ENCODE measurements at places on chromosomes 13 and 19.

DNA sequence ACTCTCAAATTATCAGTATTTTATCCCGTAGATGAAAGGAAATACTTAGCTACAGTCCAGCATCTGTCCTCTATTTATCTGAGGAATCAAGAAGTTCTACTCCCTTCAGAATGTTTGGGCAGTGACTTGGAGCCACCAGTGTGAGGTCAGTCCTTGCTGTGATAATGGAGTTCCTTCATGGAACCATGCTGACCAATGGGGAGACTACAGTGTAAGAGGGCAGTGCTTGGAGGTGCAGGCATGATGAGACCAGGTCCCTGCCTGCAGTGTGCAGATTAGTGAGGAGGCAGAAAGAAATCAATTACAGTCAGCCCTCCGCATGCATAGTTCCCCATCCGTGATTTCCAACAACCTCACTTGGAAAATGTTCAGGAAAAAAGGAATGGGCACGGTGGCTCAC lies at the start of gene C19orf18:
Gene C19orf18 (minus strand): TSS at position 101 of the 400 bp plus-strand sequence. CDS start 102 bp downstream, outside the sequence.
- no peak for DNase-seq

DNA sequence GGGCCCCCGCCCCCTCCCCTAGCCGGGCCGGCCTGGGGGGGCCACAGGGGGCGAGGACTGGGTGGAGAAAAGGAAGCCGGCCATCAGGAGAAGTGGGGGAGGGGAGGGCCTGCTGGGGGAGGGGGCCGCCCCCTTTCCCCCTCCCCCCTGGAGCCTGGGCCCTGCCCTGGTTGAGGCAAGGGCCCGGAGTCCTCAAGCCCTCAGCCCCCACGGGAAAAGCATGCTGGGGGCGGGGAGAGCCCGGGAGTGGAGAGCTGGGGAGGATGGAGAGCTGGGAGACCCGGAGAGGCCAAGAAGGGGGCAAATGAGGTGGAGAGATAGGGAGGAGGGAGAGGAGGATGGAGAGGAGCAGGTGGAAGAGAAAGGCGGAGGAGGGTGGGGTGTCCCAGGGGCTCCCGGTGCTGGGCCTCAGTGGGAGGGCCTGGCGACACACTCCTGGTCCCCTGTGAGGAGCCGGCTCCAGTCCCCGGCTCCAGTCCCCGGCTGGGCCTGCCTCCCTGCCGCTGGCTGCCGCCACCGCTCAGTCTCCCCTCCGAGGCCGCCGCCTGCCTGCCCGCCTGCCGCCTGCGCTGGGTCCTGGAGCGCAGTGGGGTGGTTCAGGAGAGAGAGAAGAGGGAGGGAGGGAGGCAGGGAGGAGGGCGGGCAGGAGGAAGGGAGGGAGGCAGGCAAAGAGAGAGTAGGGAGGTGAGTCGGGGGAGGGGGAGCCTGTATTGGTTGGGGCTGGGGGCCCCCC lies at the start of gene GRIK5:
Gene GRIK5 (minus strand): TSS at position 588 of the 733 bp plus-strand sequence. CDS start 4,436 bp downstream, outside the sequence.
- no peak for DNase-seq

DNA sequence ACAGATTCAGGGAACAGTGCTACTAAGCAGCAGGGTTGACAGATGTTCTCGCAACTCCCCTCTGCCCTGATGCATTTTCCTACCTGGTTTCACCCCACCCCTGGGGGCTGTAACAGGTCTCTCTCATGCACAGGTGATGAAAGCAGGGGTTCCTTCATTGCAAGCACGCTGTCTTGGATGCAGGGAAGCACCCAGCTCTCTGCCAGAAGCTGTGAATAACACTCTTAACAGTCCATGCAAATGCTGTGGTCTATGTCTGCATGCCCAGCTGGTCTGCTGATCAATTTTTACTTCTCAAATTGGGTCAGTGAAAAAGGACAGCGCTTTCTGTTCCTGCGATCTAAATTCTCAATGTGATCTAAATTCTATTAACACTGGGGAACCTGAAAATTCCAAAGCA lies 246.3 kb upstream of the TSHZ3 start:
- DNase-seq, result no peak

DNA sequence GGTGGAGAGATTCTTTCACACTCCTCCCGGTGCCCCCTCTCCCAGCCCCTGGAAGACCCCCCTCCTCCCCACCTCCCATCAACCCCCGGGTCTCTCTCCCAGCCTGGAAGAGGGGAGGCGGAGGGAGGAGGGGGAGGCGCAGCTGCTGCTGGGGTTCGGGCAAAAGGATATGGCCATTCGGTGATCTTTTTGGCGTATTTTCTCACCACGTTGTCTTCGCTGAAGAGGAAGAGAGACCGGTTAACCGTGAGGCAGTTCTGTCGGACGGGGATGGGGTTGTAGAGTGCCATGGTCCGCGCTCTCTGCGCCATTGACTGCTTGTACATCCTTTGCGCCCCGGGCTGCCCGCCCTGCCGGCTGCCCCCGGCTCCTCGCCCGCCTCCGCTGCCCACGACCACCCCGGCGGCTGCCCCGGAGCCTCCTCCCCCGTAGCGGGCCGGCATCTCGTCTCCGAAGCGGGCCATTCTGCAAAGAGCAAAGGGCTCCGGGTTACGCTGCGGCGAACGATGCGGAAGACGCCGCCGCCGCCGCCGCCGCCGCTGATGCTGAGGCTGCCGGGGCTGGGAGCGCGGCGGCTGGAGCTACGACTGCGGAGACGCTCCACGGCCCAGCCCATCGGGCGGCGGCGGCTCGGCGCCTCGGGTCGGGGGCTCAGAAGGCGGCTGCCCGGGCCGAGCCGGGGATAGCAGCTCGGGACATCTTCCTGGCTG lies 363 bp downstream of the CACNA1A start:
- DNase-seq, result no peak

GRCh38 chr13:55992145-55992544 lies 1148.6 kb upstream of the PRR20A start:
- DNase-seq, result no peak

GRCh38 chr13:100680131-100680530 lies 5.5 kb upstream of the TMTC4 start:
- no peak for DNase-seq

- no peak for DNase-seq
Observed at GRCh38 chr19:51503896-51504295, 2.3 kb upstream of the SIGLEC12 start.

GRCh38 chr13:85659493-85659892 lies 139.7 kb downstream of the SLITRK6 start:
- no peak for DNase-seq

DNA sequence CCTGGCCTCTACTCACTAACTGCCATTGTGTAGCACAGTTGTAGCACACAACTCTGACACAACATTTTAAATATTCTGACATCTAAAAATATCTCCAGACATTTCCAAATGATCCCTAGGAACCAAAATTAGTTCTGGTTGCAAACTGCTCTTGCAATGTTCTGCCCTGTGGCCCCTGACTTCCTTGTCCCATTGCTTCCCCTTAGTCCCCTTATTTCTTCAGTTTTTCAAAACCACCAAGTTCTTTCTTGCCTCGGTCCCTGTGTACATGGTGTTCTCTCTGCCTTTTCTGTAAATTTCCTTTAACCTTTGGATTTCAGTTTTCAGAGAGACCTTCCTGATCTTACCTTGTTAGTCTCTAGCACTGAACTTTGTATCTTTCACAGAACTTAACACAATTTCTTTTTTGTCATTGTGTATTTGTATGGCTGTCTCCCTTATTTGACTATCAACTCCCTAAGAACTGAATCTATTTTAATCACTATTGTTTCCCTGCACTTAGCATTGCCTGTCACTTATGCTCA lies 87.6 kb upstream of the MLNR start:
- no peak for DNase-seq

DNA sequence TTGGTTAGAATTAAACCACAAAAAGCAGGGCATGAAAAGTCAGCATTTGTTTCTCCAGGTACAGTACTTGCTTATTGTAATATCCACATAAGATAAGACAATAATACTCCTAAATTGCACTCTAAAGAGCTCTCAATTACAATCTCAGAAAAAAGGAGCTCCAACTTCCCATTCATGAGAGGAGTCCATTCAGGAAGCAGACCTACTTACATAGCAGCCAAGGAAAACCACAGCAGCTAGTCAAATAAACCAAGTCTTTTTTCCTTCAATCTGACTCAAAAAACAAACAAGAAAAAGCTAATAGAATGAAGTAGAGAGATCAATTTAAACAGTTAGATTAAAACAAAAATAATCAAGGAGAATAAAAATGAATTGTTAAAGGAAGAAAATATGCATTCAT lies 885.2 kb upstream of the SLITRK6 start:
- DNase-seq, result no peak

GRCh38 chr19:29660835-29661234 lies 4.4 kb upstream of the PLEKHF1 start:
- no peak for DNase-seq

DNA sequence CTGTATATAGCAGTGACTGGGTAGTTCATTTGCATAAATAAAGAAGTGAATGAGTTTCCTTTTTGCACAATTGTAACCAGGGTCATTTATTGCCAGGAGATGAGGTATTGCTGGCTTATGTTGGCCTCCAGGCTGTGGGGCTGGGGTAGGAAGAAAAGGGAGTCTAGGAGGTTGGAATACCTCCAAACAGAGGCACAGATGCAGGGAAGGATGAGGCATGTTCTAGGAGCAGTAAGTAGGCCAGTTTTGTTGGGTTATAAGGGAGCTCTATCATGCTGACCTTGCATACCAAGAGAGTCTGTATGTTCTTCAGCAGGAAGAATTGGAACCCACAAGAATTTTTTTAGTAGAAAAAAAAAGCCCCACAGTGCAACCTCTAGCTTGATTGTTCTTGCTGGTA lies 17.2 kb upstream of the CYSLTR2 start:
- DNase-seq, result no peak

DNA sequence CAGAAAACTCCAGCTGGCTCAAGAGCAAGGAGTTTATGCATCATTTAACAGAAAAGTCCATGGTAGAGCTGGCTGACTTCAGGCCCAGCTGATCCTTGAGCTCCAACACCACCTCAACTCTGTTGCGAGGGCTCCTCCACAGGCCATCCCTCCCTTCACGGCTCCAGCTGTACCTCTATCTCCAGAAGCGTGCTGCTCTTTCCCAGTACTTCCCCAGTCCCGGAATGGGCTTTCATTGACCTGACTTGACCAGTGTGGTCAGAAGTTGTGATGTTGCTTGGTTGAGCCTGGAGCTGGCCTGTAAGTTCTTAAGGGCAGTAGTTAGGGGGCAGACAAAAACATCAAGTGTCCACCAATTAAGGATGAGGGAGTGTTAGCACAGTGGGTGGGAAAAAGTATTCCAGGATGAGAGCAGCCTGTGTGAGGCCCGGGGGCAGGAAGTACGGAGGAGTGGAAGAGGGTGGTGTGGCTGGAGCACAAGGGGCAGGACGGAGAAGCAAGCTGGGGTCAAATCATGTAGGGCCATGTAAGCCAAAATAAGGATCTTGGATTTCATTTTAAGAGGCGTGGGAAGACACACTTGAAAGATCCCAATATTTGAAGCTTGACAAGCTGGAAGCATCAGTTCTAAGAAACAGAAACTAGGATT lies 24.0 kb downstream of the SKA3 start:
- DNase-seq, result no peak

GRCh38 chr19:48613852-48614435 lies 932 bp downstream of the FAM83E start:
- DNase-seq, result no peak

GRCh38 chr19:12155324-12155860 lies 1.1 kb downstream of the ZNF625 start:
- DNase-seq, result no peak

DNA sequence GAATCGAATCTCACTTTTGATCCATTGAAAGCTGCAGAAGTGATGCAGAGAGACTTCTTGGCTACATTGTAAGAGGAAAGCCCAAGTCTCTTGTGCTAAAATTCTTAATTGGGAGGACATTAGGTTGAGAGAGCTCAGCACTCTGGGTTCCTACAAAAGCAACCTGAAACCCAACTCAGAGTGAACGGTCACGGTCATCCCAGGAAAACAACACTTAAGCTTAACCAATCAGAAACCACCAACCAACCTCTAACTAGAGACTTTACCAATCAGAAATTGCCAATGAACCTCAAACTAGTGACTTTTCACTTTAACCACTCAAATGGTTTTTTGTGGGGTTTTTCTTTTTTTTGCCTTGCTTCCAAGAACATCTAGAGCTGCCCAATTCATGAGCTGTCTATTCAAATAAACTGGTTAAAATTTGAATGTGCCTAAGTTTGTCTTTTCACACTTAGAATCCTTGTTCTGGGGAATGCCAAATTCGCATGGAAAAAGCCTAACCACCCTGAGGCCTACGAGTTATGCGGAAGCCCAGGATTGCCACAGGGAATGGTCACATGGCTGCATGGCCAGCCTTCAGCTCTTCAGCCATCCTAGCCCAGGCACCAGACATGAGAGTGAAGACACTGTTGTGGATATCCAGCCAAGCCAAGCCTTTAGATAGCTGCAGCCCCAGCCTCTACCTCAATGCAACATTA lies 17.8 kb upstream of the CLN5 start:
- no peak for DNase-seq

DNA sequence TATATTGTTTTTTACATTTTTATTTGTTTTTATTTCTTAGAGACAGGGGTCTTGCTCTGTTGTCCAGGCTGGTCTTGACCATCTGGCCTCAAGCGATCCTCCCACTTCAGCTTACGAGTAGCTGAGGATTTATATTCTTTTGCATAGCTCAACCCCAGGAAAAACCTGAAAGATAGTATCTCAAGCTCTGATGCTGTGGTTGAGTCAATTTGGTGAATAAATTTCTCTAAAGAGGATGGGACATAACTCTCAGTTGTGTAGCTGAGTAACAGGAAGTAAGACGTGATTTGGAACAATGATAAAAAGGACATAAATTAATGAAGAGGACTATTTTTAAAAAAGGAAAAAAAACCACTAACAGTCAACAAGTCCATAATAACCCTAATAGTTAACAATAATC lies 79.8 kb upstream of the TNFSF11 start:
- DNase-seq, result no peak

- no peak for DNase-seq
Observed at GRCh38 chr19:44662691-44663385, 8.4 kb upstream of the CEACAM19 start.

DNA sequence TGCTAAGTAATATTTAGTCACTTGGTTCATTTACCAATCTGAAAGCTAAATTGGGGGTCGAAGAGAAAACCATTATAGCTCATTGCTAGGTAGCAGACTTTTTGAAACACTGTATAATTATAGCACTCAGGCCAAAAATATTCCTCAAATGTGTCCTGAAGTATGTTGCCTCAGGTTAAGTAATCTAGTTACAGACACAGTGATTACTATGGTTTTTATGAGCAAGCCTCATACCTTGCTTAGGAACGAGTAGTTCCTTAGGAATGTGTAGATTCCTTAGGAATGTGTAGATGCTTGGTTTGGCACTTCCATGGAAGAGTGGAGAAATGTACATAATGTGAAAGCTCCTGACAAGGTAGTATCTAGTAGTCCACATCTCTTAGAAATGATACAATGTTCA lies 387.5 kb downstream of the LMO7 start:
- no peak for DNase-seq

DNA sequence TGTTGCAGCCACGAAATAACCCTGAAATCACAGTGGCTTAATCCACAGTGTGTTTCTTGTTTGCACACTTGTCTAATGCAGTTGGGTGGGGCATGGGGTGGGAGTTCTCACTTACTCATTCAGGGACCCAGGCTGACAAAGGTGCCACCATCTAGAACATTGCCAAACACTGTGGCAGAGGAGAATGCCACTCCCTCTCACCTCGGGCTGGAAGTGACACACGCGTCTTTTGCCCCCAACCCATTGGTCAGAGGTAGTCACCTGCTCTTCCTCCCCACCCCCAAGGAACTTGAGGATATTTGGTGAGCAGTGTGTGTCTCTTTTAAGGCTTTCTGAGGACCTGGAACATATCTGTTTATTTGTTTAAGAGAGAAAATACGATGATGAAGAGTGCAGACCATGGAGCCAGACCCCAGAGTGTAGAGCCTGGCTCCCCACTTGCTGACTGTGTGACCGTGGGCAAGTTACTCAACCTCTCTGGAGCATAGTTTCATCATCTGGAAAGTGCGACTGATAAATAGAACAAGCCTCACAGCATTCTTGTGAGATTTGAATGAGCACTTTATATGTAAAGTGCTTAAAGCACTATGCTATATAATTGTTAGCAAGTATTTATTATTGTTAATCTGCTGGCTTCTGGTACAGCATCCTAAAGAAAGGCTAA lies 17.4 kb downstream of the GPR183 start:
- no peak for DNase-seq

Data from activated T-helper 1 cell treated with anti-CD3 and anti-CD28 coated beads, Interleukin-12 subunit alpha, Interleukin-12 subunit beta, Interleukin-2, Interleukin-4 antibody, amounts not matched to agents 30 ng/mL and 10 ng/mL and 1 ng/mL, durations not matched to agents 14 hours and 24 hours and 36 hours (primary cell).